ENCODE measurements at places on chromosomes 16 and 17.

DNA sequence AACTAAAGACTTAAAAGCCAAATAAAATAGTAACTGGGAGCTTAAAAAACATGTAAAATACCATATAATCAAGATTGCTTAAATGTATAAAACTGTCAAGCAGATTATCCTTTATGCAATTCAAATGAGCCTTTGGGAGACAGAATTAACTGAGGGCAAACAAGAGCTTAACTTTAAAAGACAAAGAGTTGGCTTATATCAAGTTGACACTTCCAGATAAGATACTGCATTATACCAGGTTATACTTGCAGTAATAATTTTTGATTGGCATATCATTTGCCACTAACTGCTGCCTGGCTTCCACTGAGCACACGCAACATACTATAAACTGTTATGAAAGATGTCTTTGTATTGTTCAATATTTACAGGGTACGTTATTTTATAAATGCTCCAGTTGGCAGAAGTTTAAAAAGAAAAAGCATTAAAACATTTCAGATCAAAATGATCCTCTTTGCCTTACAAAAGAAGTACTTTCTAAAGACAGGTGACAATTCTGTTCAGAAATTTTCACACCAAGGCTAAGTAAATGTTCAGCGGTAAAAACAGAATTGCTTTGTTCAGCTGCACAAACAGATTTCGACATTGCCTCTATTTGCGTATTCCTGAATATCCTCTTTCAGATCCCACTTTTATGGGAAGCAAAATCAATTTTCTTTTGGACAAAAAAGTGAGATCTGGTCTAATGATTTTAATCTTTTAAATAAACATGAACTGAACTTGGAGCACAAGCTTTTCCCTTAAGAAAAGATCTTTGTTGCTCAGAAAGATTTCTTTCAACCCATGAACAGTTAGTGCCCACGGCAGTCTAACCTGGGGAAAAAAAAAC lies 50.7 kb downstream of the TOX3 start:
- DNase-seq: no peak

DNA sequence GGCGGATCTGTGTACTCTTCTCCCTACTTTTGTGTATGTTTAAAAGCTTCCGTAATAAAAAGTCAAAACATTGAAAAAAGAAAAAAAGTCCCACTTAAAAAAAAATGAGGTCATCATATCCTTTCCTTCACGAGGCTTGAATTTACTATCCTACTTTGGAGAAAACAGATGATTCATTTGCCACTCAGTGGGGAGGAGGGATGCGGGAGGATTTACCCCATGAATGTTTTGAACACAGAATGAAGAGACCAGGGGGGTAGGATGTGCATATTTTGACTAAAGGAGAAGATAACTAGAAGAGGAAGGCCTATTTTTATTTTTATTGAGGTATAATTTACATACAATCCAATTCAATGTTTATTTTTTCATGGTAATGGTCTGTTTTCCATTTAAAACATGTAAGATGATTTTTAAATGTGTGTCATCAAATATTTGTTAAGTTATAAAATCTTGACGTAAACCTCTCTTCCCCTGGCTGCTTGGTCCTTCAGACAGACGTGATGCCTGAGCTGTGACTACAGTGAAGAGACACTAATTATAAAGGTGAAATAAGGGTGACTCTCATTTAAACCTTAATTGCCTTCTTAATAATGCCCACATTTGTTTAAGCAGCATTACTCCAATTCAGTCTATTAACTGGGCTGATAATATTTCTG lies 135.4 kb upstream of the AXIN2 start:
- DNase-seq: no peak

- DNase-seq: no peak
These were observed 8.4 kb downstream of the SOST start for GRCh38 chr17:43750153-43750552.

- DNase-seq: no peak
These were observed 2.7 kb downstream of the MAFG start for GRCh38 chr17:81924557-81925532.

DNA sequence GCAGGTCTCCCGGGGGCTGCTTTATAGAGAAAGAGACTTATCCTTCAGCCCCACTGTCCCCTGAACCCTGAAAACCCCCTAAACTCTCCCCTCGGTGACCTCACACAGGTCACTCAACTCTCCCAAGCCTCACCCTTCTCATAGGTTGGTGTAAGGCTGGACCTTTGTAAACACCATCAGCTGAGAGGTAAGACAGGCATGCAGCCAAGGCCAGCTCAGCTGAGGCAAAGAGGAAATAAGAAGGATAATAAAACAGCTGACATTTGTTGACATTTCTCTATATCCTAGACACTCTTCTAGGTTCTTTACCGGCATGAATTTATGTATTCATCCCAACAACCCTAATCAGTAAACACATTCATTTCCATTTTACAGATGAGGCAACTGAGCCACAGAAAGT lies 134.3 kb downstream of the CCT6B start:
- no peak for DNase-seq

- DNase-seq: peak; percentile 62
These were observed 28.7 kb downstream of the MPG start for GRCh38 chr16:106623-107324.

DNA sequence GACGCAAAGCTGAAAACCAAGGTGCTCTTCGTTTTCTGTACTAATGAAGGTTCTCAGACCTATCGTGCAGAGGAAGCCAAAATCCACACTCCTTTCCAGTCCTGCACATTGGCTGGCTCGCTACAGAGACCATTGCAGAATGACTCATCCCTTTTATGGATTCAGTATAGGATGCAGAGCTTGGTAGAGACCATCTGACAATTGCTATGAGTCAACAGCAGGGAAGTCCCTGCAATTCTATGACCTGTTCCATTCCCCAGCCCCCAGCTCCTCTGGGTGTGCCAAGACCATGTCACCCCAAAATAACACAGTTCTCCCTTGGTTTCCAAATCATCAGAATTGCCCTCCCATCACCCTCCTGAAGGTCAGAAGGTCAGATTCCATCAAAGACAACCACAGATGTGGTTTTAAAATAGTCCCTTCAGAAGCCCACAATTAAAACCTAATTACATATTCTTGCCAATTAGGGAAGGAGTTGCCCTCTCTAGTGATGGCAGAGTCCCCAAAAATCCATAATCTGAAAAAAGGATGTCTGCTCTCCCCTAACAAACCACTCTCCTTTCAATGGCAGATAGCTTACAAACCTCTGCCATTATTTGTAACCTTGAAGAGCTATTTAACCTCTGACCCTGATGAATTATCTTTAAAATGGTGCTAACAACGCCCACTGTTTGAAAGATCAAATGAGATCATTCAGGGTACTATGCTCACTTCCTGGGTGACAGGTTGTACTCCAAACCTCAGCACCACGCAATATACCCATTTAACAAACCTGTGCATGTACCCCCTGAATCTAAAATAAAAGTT lies 108.2 kb upstream of the RBBP6 start:
- no peak for DNase-seq

- no peak for DNase-seq
These were observed 1.2 kb downstream of the ORMDL3 start for GRCh38 chr17:39926135-39926587.

GRCh38 chr17:17446666-17447155 lies 30.1 kb upstream of the MED9 start:
- DNase-seq: no peak

DNA sequence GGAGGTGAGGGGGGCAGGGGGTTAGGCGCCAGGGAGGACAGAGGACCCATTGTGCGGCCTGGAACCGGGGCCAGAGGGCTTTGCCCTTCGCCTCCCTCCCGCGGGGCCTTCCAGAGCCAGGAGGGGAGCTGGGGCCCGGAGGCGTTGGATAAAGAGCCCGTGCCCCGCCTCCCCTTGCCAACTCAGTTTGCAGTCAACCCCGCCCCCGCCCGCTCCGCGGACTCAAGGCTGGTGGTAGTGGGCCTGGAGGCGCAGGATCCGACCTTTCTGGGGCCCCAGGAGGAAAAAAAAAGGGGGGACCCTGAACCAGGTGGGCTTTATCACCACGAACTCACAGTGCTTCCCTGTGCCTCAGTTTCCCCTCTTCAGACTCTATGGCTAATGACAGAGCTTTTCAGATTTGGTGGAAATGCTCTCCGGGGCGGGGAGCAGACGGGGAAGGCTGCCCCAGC lies 2.0 kb upstream of the SPHK1 start:
- DNase-seq: no peak

DNA sequence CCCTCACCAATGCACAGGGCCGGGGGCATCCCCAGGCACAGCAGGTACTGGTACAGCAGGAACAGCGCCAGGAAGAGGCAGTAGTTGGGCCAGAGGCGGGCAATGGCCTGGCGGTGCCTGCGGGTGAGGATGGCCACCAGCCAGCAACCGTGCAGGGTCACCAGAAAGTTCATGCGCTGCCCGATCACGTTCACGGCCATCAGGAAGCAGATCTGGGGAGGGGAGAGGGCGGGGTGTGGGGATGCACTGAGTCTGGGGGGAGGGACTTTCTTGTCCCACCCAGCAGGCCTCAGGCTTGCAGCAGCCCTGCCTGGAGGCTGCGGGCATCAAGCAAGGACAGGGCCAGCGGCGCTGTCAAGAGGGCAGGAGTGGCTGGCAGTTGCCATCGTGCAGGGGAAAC lies 25.4 kb downstream of the CTU2 start:
- DNase-seq: no peak

GRCh38 chr17:79667121-79667715 lies 56.4 kb upstream of the RBFOX3 start:
- no peak for DNase-seq

DNA sequence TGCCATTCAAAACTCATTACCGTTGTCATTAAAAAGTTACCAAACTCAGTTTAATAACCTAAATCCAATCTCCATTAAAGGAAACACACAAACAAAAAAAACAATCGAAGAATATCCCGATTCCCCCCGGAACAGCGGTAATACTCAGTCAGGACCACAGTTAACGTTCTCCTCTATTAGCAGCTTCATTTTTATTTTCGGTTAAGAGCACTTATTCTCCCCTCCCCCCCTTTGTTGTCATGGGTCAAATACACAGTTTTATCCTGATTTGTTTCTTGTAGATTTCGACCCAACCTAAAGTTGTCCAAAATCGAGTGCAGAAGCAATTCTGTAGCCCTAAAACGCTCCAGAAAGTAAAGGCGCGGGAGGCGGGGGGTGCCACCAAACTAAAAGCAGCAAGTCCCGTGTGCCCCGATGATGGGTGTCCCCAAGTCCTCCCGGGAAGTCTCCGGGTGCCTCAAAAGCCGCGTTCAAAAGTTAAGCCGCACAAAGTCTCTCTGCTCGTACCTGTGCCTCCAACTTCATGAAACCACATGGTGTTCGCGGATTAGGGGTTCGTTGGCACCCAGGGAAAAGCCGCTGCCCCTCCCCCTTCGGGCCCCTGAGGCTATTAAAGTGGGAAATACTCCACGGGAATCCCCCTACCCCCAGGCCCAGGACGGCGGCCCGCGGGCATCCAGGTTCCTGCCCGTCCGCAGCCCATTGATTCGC lies 996 bp downstream of the SUMO2 start:
- DNase-seq: no peak

DNA sequence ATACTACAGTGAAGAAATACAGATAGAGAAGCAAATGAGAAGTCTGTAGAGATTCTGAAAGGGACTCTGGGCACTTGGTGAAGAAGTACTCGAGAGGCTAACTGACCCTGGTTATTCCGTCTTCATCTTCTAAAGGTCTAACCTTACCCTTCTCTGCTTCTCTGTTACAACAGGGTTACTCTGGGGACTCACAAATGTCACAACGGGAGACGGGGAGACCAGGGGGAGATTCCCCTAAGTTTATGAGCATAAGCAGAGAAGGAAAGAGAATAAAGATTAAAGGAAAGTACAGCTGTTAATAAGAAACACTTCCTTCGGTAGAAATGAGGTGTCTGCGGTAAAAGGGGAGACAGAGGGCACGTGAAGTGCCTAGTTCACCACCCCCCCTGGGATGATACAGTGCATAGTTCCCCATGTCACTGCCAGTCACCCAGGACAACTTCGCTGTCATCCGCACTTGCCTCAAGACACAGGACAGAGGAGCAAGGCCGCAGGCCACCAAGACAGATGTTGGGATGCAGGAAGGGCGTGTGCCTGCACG lies 75.2 kb upstream of the TRAP1 start:
- DNase-seq: no peak

DNA sequence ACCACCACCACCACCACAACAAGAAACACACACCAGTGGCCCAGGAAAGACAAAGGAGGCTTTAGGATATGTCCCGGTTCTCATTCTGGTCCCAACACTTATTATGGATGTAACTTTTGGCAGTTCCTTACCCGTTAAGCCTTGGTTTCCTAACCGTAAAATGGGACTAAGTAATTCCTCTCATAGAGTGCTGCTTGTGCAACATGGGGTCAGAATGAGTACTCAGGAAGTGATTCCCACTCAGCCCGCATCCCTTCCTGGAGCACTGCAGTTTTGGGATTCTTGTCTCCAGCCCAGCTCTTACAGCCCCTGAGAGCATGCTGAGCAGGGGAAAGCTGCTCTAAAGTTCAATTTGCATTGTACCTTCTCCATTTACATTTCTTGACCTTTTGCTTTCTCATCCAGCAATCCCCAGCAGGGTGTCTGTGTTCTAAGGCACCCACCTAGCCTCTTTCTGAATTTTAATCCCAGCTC lies 262.6 kb downstream of the PRKCA start:
- DNase-seq: no peak

DNA sequence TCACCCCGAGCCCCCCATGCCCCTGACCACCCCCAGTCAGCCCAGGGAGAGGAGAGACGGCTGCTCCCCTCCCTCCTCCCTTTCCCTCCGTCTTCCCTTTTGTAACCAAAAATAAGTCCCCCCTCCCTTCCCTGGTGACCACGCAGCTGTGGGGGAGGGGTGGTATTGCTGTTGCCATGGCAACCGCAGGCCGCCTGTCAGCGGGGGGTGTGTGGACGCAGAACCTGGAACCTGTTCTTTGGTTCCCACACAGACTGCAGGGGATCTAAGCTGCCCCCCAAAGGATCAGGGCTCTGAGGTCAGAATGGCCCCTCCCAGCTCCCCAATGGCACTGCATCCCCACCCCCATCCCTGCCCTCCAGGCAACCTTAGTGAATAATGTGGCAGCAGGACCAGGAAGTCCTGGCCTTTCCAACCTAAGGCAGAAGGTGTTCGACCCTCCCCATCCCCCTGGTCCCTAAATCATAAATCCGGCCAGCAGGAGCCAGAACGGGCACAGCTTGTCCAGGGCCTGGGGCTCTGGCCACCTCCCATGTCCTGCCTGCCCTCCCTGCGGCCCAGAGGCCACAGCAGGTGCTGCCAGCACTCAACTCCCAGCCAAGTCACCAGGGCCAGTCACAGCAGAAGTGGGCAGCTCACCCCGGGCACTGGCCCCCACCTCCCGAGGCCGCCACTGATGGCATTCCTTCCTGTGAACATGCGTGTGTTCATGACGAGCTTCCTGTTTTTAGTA lies 12.0 kb downstream of the CA4 start:
- no peak for DNase-seq

DNA sequence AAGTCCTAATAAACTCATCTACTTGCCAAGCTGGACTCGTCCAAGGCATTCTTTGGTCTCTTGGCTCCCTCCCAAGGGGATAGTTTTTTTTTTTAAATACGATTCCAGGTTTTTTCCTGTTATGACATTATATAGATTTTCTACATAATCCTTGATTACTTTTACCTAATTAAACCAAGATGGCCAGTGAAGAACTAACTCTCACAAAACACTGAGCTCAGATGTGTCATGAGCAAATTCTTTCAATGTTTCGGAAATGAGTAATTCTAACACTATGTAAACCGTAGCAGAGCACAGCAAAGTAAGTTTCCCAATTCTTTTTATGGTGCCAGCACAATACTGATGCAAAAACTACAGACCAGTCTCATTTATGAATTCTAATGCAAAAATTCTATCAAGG lies 1.8 kb downstream of the ZNF23 start:
- peak; percentile 74 for DNase-seq

- no peak for DNase-seq
These were observed 24.1 kb upstream of the KRT24 start for GRCh38 chr17:40727447-40728231.

All from SW 1271 (cell line).